Immature natural killer cell (primary cell): ENCODE measurements at places on chromosomes 11 and 22. TPM values are rescaled to one million over a fixed set of nuclear protein-coding genes. Genes with fewer than 3 reads are reported as not detected.

DNA sequence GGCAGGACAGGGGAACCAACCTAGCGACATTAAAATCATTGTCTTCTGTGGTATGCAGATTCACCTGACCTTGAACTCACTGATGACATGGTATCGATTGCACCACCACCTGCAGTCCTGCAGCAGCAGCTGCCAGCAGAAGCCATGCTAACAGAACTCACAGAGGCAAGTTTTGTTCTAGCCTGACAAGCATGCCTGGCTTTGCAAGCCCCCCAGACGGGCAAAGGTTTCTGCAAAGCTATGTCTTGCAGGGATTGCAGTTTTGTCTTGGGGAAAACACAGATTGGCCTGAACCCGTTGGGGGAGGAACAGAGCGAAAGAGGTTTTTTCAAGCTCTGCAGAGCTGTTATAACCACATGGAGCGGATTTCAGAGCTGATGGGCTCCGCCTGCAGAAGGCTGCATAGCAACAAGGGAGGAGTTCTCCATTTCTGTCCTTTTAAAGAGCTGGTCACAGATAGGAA is 221.0 kb downstream of the HIPK3 start:
- DNase-seq: no peak

GRCh38 chr11:105100981-105101630 is 38.5 kb downstream of the CARD18 start:
- DNase-seq: no peak

DNA sequence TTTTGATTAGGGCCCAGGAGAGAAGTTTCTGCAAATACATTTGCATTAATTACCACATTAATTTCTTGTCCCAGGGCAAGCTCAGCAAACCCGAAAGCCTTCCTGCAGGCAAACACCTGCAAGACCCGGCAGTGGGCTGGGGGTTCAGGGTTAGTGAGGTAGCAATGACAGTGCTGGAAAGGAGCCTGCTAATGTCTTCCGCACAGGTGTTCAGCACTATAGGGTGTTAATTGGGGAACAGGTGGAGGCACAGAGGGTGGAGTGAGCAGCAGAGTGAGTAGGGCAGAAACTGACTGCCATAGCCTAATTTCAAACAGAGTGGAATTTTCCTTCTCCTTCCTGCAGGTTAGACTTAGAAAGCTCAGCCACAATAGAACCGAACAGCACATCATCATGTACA is 50.9 kb upstream of the UBASH3B start:
- no peak for DNase-seq

GRCh38 chr11:21511835-21512440 is 680.9 kb upstream of the ANO5 start:
- no peak for DNase-seq

DNA sequence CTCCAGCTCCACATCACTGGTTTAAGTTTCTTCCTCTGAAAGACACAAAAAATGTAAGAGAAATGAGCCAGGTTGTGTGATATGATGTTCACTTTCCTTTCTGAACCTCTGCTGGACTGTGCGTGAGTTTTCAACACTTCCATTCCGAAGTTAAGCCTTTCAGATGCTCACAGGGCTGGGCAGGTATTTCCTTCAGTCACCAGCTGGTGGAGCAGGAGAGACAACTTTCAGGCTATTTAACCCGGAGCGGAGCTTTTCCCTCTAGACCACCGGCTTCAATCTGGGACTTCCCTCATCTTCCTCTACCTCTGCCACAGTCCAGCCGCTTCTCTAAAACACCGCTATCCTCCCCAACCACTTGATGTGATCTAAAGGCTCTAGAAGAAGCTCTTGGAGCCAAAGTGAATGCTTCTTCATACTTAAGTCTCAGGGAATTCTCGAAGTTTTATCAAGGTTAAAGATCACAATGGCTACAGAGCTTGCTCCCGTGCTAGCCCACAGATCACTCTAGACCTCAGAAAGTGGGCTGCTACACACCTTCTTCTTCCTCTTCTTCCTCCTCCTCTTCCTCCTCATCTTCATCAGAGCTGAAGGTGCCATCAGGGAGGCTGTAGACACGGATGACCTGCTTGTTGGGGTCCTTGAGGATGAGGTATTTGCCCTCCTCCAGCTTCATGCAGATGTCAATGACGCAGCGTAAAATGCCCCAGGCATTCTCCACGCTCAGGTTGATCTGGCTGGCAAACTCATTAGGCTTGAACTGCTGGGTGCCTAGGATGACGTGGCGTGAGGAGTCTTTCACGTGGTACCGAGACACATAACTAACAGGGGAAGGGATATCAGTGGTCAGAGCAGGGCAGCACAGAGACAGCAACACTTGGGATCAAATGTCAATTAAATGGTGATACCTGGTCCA is 4.4 kb upstream of the FOXRED2 start:
- no peak for DNase-seq

DNA sequence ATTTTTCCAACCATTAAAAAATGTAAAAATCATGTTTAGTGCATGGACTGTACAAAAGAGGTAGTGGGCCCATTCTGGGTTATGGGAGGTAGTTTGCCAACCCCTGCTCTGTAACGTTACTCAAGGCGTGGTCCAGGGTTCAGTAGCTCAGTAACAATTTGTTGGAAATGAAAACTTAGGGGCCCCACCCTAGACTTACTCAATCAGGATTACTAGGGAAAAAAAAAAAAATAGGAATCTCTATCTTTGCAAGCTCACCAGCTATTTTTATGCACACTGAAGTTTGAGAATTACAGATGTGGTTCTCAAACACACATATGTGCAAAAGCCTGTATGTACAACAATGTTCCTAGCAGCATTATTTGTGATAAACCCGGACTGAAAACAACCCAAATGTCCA is 17.3 kb upstream of the LMO2 start:
- no peak for DNase-seq

DNA sequence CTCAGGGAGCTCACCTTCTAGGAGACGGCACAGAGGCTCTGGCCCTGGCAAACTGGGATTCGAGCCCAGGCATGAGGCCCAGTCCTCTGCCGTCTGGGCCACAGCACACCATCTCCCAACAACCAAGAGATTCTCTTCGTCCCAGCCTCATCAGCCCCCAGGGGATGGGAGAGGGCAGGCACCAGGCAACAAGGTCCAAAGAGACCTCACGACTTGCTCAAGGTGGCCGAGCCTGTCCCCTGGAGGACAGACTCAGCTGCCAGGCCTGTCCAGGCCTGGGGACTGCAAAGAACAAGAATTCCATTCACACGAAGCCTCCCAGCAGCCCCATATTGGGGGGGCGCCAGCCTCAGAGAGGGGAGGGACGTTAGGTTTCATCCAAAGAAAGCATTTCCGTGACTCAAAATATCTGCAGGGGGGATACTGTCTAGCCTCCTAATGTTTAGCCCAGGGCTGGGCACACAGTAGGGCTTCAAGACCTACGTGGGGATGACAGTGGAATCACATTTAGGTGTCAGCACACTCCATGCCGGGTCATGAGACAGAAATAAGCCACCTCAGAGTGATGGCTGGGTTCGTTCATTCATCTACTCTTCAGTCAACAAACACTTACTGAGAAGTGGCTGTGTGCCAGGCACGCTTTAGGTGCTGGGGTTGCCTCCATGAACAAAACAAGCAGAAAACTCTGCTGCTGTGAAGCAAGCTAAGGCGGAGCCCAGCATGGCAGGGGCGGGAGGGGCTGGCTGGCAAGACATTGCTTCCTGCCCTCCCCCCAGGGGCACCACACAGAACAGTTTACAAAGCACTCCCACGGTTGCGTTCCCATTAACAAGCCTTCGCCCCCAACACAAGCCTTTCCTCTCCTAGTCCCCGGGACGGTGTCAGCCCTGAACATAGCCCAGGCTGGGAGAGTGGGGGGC is 1.2 kb downstream of the CARNS1 start:
- DNase-seq: no peak

DNA sequence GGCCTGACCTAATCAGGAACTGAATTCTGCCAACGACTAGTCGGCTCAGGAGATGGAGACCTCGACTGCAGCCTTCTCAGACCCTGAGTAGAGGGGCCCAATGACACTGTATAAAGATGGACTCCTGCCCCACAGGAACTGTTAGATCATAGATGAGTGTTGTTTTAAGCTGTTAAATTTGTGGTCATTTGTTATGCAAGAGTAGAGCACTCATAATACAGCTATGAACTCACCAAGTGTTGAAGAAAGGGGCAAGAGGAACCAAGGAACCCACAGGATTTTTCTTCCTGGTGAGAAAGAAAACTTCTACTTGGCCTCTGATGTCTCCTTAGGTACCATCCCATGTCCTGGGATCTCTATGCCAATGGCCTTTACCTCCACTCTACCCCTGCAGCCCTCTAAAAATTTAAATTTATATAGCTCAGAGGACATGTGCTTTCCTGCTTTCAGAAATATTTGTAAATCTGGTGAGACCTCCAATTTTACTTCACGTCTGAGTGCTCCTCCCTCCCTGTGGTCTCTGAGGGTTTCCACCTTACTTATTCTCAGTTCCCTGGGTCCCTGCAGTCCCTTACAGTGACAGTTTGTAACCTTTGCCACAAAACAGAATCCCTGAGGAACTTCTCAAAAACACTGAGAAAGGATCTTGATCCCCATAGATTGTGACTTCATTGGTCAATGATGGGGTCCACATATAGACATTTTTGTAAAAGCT is 256.3 kb upstream of the ARHGAP20 start:
- DNase-seq: no peak

GRCh38 chr11:69210310-69211035 is 54.7 kb downstream of the SMIM38 start:
- DNase-seq: no peak

- DNase-seq: no peak
Observed at GRCh38 chr11:46978005-46978491, 41.5 kb downstream of the CSTPP1 start.

DNA sequence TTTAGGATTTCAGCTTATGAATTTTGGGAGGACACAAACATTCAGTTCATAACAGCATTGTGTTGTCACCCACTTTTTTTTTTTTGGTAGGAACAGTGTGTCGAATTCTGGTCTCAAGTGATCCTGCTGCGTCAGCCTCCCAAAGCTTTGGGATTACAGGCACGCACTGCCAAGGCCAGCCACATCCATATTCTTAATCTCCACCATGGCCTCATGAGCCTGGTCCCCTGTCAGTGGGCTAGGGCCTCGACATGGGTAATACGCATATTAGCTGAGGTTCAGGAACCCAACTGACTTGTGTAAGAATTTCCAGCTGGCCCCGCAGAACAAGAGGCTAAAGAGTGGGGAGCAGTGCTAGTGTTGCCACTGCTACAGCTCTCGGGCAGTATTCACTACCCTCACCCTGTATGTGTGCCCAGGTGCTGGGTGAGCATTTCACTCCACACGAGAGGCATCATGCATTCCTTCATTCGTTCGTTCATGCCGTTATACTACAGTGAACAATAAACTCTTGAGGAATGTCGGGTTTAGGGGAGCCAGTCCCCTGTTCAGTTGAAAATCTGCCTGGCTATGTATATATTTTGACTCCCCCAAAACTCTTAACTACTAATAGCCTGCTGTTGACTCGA is 5.2 kb upstream of the VPREB1 start:
- no peak for DNase-seq

- DNase-seq: no peak
Observed at GRCh38 chr11:74354036-74354435, 42.6 kb upstream of the P4HA3 start.

DNA sequence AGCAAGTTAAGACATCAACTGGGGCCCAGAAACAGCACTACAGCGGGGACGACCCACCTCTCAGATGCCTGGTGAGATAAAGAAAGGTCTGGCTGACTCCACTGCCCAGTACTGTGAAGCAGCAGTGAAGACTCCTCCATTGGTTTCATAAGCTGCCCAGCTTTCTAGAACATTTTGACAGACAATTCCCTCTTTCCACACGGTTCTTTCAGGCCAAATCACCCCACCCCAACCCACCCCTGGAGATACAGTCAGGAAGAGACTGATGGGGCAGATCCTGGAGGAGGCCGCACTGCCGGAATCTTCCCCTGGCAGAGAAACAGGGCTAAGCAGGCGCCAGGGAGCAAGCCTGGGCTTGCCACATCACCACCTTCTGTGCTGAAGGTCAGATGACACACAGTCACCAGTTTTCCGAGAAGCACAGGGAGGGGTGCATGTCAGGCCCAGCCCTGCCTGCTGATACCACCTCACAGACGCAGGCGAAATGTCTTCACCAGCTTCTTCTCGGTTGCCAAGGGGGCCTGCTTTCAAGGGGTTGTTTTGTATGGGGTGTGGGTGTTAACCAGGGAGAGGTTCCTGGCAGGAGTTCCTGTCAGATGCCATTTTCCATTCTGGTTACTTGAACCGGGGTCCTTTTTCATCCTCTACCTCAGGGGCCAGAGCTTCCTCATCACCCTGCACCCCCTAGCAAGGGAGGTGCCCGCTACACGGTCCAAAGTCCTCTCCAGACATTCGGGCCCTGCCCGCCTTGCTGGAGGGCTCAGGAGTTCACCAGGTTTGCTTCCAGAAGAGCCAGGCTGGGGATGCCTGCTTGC is 1.4 kb upstream of the NEAT1 start:
- peak; percentile 94 for DNase-seq

- no peak for DNase-seq
Observed at GRCh38 chr22:44683881-44684280, 18.1 kb upstream of the PRR5 start.

DNA sequence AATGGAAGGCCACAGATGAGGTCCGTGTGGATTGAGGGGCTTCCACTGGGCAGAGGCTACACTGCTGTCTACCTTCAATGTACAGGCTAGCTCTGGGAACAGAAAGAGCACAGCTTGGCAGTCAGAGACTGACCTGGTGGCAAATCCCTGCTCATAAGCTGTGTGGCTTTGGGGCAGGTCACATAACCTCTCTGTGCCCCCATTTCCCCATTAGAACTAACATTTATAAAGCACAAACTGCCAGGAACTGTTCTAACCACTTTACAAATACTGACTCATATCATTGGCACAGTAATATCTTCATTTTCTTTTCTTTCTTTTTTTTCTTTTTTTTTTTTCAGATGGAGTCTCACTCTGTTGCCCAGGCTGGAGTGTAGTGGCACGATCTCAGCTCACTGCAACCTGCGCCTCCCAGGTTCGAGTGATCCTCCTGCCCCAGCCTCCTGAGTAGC is 3.1 kb downstream of the FOSL1 start:
- DNase-seq: no peak

DNA sequence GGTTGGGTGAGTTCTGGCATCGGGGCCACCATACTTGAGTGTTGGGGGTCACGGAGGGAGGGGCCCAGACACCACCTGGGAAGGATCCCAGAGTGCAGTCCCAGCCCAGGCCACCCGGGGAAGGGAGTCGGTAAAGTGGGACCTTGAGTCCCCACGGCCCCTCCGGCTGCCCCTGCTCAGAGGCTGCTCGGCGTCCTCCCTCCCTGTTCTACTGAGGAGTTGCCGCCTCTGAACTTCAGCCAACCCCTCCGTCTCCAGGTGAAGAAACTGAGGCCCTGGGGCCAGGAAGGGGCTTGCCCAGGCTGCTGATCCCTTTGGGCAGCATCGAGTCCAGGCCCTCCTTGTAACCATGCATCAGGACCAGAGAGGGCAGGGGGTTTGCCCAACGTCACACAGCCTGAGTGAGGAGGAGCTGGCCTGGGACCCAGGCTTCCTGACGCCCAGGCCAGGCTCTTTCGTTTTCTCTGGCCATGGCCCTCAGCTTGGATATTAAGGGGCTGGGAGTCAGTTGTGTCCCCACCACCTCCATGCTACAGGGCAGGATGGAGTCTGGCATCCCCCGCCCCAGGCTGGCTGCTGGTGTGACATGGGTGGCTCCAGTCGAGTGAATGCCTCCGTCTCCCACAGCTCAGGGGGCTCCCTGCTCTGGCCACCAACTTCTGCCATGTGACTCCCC is 1.3 kb downstream of the PARVG start:
- DNase-seq: peak; percentile 20

GRCh38 chr22:39973656-39974055 is 13.5 kb downstream of the TMA7B start:
- no peak for DNase-seq

MAJIN gene
- not detected for polyA plus RNA-seq

SCN4B gene
- polyA plus RNA-seq: not detected

SPON1 gene
- polyA plus RNA-seq: 0.22 TPM

TST gene
- 8.1 TPM for polyA plus RNA-seq

PPP1R14B gene
- polyA plus RNA-seq: 16.6 TPM

CARD16 gene
- 297 TPM for polyA plus RNA-seq

OR8D4 gene
- polyA plus RNA-seq: not detected
